ENCODE measurements at places on chromosomes 6 and 20.

DNA sequence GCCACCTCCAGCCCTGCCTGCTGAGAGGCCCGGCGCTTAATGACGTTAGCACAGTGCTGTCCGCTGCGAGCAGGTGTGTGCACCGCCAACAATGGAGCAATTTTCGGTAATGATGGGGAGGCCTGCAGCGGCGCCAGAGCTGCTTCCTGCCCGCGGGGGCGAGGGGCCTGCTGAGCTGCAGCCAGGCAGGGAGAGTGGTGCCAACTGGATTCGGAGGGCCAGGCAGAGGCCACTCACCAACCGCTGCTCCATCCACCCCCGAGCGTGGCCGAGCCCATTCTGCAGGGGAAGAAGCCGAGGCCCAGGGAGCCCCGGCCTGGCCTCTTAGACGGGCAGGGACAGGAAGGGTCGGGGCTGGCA is 9.6 kb downstream of the HRH3 start:
- no peak for DNase-seq

DNA sequence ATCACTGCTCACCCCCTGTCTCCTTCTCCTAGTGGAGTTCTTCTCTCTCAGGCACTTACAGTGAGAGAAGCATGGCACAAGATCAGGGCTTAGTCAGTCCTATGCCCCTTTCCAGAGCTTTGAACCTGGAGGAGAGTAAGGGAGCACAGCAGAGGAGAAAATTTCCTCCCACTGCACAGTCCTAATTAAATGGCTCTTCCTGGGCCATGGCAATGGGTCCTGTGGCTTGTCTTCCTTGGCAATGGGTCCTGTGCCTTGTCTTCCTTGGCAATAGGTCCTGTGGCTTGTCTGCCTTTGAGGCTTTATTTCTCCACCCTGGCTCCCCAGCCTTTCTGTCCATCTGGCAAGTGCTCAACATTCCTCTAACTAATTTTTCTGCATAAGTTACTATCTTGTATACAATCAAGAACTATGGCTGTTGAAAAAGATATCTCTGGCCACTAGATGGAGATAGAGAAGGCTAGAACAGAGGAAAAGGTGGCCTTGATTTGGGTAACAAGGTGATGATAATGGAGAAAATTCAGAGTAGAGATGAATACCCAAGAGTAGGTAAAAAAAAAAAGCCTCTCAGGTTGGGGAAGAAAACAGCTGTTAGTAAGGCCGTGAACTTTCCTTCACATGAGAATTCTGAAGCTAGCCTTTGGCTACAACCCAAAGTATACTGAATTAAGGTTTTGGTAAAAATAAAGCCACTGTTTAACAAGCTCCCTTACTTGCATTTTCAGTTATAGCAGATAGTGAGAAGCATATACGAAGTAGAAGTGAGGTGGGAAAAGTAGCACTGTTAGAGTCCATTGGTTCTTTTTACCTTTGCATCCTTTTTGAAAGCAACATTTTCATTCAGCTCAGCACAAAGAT is 504.9 kb downstream of the DOK5 start:
- DNase-seq, result no peak

GRCh38 chr6:25942561-25943147 is 12.2 kb upstream of the SLC17A2 start:
- peak; percentile 58 for DNase-seq

GRCh38 chr6:164150232-164150631 is 735.7 kb downstream of the QKI start:
- no peak for DNase-seq

- DNase-seq, result no peak
Measured at GRCh38 chr20:50992336-50992732, 30.6 kb downstream of the KCNG1 start.

DNA sequence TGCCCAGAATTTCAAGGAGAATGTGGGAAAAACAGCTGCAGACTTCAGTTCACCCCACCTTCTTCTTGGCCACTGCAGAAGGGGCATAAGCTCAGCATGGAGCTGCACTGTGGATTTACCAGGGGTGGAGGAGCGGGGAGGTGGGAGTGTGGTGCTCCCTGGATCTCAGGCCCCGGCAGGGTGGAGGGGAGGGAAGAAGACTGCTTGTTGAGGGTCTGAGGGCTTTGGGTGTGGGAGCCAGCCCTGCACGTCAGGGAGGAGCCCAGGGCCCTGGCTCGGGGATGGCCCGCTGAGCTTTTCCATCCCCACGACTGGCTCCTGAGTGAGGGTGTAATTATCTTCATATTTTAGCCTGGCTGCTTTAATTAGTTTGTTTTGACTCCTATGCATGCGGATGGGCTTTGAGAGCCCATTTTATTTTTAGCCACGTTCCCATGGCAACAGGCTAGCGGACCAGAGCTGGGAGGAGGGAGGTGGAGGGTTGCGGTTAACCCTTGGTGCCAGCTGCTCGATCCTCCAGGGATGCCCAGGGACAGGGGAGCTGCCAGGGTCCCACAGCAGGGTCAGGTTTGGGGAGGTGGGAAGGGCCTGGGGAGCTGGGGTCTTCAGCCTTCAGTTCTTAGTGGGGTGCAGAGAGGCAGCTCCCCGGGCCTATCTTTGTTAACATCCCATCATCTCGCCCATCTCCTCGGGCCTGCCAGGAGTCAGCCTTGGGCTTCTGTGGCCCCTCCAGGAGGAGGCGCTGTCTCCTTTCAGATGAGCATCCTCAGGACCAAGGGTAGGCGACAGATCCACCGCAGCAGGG is 68.2 kb downstream of the RAB44 start:
- peak; percentile 84 for DNase-seq

GRCh38 chr6:14092838-14093789 is 24.5 kb upstream of the CD83 start:
- no peak for DNase-seq

DNA sequence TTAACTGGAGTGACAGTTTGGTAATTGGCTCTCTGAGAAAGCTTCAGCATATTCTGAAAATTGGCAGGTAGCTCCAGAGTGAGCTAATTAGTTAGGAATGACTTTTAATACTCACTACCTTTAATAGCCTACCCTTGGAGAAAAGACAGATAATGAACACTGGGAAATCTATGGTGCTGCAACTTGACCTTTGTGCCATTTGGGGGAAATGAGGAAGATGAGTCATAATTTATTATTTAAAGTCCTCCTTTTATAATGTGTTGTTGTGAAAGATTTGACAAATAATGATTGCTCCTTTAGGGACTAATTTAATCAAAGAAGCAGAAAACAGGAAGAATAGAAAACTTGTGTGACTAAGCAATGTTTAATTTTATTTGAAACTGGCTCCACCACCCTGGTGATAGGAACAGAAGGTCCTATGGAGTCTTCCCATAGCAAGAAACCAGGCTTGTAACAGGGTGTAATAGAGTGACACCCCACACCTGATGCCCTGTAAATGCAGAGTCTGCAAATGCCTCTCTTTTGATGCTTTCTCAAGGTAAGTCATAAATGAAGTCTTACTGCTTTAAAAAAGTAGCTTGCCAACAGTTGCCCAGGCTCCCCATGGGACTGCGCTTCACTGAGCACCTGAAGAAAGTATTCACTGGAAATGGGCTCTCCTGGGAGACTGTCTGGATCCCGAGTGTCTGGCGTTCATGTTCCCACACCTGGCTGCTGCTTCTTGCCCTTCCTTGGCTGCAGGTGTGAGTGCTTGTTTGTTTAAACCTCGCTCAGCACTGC is 134.4 kb downstream of the LRRC1 start:
- DNase-seq, result no peak

DNA sequence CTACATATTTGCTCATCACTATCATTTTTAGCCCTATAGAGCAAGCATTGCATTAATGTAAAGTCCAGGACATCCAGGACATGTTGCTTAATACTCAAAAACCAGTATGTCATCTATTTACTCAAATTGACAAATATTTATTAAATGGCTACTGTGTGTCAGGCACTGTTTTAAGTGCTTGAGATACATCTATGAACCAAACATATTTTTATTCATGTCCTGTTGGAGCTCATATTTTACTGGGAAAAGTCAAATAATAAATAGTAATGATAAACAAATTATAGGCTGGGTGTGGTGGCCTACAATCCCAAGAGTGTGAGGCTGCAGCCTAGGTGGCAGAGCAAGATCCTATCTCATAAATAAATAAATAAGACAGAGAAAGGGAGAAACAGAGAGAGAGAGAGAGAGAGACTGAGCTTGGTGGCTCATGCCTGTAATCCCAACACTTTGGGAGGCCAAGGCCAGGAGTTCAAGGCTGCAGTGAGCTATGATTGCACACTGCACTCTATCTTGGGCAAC is 227.9 kb downstream of the GJA1 start:
- peak; percentile 33 for DNase-seq

DNA sequence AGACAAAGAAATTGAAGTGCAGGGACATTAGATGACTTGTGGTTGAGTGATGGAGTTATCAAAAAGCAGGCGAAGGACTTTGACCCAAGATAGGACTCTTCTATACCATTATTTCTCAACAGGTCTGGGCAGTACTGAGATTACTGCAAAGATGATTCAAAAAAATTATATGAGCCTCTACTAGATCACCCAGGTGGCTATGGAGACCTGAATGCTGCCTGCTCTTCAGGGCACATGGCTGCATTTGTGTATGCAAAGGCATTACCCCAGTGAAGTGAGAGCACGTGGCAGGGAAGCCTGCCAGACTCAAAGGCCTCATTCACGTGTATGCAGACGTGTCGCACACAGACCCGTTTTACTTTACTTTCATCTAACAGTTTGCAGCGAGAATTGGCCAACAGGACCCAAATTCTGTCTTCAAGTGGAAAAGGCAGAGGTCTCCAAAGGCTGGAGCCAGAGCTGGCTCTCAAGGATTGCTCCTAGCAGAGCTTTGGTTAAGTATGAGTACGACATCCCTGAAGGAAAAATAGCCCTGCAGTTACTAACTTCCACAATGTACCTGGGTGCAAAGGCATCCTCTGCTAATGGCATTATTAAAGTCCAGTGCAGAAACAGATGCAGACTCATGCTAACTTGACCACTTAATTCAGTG is 113.8 kb upstream of the ARMC2 start:
- DNase-seq, result no peak

- DNase-seq, result no peak
Measured at GRCh38 chr6:119025793-119026192, 52.7 kb downstream of the FAM184A start.

GRCh38 chr6:166244353-166245045 is 63.7 kb downstream of the PRR18 start:
- no peak for DNase-seq

DNA sequence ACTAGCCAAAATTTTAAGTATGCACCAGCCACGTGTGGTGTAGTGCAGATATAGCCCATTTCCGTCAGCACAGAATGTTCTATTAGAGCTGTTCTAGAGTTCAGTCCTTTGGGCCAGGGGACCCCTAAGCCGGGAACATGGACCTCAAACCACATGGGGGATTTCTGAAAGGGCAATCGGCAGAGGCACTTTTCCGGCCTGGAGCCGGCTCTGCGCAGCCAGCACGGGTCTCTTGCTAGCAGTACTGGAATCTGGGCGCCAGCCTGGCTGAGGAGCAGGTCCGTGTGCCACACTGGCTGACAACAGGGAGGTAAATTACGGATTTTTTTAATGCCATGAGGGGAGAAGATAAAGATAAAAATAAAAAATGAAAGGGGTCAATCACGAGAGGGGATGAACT is 120.5 kb downstream of the SULF2 start:
- DNase-seq, result no peak

- DNase-seq, result no peak
Measured at GRCh38 chr6:55141611-55142010, 32.7 kb upstream of the HCRTR2 start.

GRCh38 chr6:45710304-45710821 is 305.3 kb downstream of the CLIC5 start:
- peak; percentile 53 for DNase-seq

GRCh38 chr6:156683821-156684220 is 93.4 kb upstream of the ARID1B start:
- DNase-seq, result no peak

DNA sequence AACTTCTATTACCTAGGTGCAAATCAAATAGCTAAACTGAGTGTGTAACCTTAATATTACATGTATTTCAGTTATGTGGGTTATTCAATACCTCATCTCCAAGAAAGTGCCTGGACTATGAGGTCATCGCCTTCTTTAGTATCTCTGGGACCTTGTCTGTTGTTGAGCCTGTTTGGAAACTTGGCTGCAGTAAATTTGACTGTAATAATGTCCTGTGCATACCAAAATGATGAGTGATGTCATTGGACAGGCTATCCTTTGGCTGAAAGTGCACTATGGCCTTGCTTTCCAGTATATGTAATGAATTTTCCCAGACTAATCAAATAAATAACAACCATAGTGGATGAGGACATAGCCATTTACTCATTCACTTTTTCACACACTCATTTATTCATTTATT is 455.1 kb downstream of the ADGRB3 start:
- DNase-seq, result peak; percentile 38

All from mesenchymal stem cell (in vitro differentiated cells and primary cell).